GM03348 (cell line): ENCODE measurements at places on chromosomes 3 and 15.
A peak's percentile ranks its signal among the peaks of the same experiment; 100 is the strongest.

DNA sequence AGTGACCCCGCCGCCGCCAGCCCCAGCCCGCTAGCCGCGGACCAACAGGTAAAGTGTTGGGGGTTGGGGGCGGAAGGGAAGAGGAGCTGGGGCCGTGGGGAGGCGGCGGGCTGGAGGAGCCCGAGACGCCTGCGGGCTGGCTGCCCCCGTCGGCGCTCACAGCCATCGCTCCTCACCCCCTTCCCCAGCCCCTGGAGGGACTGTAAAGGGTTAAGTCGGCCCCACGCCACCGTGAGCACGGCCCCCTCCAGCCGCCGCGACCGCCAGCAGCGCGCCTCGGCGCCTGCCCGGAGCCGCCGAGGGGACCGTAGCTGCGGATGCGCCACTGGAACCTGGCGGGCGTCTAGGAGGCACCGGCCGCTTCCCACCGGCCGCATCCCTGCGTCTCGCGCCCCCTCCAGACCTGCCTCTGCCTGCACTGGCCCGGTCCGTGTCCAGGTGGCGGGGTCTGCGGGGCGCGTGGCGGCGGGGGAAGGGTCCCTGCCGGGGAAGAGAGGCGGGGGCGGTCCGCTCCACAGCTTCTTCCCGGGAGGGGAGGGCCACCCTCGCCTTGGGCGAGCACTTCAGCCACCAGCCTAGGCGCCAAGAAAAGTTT, 522 bp downstream of the MED12L start:
- DNase-seq: peak; percentile 51

DNA sequence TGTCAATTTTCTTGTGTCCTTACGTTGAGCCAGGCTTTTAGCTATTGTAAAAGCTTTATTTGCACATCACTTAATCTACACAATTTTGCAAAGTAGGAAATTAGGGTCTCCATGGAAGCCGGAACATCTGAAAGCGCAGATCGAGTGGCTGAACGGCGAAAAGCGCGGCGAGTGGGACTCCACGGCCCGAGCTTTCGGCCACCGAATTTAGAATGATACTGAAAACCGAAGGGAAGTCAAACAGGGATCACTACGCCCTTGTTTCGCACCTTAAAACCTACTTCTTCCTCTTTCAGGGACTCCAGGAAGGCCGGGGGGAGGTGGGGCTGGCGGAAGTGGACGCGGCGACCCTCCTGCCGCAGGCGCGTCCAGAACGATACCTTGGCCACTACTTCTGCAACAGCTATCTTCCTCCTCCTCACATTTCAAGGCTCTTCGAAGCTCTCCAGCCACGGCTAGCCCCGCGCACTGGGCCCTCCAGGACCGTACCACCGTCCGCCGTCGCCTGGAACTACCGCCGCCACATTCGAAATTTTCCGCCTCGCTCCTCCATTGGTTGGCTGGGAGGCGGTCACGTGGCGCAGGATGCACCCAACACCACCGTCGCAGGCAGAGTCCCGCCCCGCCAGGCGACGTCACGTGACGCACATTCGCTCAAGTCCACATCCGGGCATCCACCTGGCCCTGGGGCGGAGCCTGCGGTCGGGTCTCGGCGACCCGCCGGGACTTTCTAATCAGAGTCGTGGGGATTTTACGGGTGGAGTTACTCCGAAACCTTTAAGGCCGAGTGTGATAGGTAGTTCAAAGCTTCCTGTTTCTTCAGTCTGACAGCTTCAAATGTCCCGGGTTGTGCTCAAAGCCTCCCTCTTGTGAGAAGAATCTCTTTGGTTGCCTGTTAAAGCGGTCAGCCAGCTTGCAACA, at the start of gene SGO1:
SGO1 (minus strand) TSS at position 528 of the 921 bp plus-strand sequence. CDS start 2,179 bp downstream, outside the sequence.
- DNase-seq: peak; percentile 99

DNA sequence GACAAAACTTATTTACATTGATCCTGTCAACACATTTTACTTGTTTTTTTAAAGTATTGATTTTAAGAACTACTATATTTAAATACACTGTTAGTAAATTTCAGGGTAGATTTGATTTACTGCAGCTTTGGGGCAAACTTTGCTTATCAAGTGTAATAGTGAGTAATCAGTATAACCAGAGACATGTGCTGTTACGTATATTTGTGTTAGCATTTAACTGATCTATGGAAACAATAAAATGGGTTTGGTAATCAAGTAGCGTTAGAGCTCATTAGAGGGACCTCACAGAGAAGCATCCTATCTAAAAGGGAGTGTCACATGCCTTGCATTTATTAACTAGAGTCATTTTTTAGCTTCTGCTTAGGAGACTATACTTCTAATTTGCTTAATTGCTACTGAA, 131.5 kb upstream of the ALCAM start:
- no peak for DNase-seq

- DNase-seq: peak; percentile 75
These were observed 19.7 kb downstream of the TM4SF4 start for GRCh38 chr3:149494022-149494758.

GRCh38 chr3:81823882-81824395, 62.5 kb upstream of the GBE1 start:
- peak; percentile 4 for DNase-seq

DNA sequence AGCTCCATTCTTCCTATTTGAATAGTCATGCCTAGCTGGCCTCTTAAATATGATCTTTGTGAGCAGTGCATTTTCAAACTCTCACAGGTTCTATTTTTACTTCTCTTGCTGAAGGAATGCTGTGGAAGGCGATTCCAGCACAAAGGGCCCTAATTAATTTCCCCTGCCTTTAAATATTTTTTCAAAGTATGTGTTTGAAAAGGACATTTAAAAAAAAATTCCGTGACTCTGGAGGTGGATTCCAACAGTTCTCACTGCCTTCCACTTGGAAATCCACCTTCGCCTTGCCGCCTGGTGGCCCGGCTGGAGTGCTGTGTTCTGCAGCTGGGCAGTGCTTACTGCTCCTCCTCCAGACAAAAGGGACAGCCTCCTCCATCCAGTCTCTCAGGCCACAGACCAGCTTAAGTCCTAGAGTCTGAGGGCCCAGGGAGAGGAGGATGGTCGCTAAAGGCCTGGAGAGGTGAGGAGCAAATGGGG, 61.5 kb upstream of the CORO2B start:
- DNase-seq: peak; percentile 78

GRCh38 chr3:123521179-123521969, 63.5 kb downstream of the HACD2 start:
- DNase-seq: no peak

GRCh38 chr15:70111203-70112073, 13.7 kb upstream of the TLE3 start:
- peak; percentile 79 for DNase-seq

GRCh38 chr3:49422379-49423248, at the start of gene AMT:
Gene AMT (minus strand): TSS chr3:49422473. CDS start chr3:49422450, 23 bp downstream.
- no peak for DNase-seq

DNA sequence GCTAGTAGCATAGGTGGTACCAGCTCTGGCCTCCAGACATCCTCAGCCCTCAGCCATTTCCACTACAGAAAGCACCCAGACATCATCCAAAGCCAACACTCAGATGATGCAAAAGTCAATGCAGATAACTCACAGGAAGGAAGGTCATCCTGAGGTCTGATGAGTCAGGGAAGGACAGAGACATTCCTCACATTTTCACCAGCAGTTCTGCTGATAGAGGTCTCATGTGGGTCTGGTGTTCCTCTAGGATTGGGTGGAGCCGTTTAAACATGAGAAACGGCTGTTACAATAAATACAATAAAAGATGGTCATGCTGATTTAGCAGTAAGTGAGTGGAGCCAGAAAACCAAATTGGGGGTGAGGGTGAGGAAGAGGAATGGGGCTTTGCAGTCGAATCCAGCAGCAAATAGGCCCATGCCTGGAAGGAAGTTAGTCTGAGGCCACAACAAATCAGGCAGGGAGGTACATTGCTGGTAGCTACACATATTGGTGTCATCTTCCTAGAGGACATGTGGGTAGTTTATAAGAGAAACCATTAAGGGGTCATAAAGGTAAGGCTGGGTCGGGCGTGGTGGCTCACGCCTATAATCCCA, 33.3 kb upstream of the FLNB start:
- DNase-seq: peak; percentile 91

- DNase-seq: no peak
These were observed 34.0 kb upstream of the GNB5 start for GRCh38 chr15:52225230-52225629.

DNA sequence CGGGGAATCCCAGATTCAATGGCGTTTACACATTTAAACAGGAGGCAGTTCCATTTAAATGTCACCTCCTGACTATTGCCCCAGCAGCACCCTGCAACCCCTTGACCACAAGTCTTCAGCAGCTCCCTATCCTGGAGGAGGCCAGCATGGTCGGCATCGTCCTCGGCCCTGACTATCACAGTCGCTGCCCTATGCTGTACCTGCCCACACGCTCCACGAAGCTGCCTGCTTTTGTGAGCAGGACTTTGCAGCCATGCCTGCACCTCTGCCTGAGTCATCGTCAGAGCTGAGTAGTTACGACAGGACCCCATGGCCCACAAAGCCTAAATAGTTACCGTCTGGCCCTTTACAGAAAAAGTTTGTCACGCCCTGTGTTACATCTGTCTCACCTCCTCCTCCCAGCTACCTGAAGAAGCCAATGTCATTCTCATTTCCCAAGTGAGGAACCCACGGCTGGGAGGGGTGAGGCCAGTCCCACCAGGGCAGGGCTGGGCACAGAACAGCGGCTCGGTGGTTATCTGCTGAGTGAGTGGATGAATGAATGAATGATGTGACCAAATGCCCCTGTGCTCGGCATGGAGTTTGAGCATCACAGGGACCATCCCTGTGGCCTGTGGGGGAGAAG, 47.8 kb upstream of the IQSEC1 start:
- DNase-seq: no peak

- peak; percentile 75 for DNase-seq
These were observed 239.9 kb downstream of the CPNE4 start for GRCh38 chr3:131794766-131795388.

- no peak for DNase-seq
These were observed 146.9 kb upstream of the LRTM1 start for GRCh38 chr3:55074796-55075195.

- peak; percentile 85 for DNase-seq
These were observed 6.5 kb downstream of the RUBCN start for GRCh38 chr3:197730200-197730599.

GRCh38 chr3:8183627-8184026, 318.0 kb upstream of the LMCD1 start:
- DNase-seq: no peak

- no peak for DNase-seq
These were observed 226.1 kb upstream of the UBE2E2 start for GRCh38 chr3:22977042-22977441.

DNA sequence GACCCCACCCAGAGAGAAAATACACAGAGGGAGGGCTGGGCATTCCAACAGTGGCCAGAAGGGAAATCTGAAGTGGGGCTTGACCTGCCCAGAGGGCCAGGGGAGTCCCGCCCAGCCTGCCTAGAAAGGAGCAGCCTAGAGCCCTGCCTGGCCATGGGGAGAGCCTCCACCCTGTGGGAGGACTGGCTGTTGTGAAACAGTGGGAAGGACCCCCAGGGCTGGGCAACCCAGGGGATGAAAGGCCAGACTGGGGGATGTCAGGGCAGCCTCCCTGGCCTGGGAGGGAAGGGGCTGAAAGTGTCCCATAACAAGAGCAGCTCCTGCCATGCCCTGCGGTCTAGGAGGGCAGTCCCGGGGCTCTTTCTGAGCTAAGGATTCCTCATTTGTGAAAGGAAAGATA, 69.0 kb downstream of the SLC12A8 start:
- DNase-seq: no peak

DNA sequence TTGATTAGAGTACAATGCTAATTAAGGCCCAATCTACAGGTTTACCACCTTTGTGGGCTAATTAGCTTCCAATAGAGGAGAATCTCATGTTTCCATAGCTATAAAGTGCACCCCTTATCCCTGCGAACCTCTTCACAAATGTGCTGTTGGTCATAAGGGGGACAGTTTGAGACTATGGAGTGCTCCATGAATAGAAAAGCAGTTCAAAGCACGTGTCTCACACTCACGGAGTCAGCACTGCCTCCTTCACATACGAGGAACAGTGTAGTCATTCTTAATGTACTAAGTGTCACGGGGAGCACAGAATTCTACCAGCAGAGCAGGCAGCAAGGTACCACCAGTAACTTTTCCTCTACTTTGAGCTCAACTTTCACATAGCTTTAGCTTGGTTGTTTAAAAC, 62.1 kb downstream of the ETV5 start:
- DNase-seq: no peak

- DNase-seq: no peak
These were observed 9.1 kb downstream of the CDAN1 start for GRCh38 chr15:42727750-42728381.

DNA sequence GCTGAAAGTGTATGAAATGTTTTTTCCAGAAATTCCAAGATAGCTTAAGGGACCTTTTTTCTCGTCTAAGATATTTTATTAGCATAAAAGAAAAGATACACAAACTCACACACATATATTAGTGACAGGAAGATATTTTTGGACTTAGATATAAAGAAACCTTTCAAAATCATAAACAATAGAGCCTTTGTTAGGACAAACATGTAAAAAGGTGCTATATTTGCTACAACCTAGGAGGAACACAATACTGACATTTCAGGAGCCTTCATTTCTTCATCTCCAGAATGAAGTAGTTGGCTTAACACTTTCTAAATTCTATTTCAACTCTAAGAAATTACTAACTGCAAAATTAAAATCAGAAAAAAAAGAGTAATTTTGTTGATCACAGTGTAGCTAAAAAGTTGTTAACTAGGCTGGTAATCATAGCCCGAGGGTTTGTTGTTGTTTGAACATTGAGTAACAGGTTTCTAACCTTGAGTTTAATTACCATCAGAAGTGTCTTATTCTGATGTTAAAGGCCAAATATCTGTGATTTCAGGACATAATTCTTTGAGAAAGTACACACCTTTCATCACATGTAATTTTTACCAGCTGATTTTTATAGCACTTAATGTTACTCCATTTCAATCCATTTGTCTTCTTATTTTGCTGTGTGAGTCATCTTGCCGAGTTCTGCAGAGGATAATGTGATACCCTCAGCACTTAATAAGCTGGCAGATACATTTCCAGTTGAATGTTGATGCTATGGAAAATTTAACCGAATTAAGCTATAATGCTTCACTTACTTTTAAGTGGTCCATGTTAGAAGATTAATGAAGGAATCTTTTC, 97.3 kb downstream of the MBNL1 start:
- DNase-seq: peak; percentile 13

GRCh38 chr3:54797111-54797510, 130.7 kb downstream of the LRTM1 start:
- DNase-seq: no peak

- DNase-seq: no peak
These were observed 32.9 kb downstream of the ZNF621 start for GRCh38 chr3:40557575-40558161.

- DNase-seq: peak; percentile 80
These were observed 1.4 kb upstream of the IL17RC start for GRCh38 chr3:9915254-9916141.

GRCh38 chr15:92395098-92395635, 1.5 kb downstream of the ST8SIA2 start:
- DNase-seq: no peak

GRCh38 chr3:188749010-188749617, 422.7 kb upstream of the TPRG1 start:
- DNase-seq: no peak

- no peak for DNase-seq
These were observed 6.9 kb downstream of the TUSC7 start for GRCh38 chr3:116716490-116716889.
